Putamen (tissue), 1 donor: ENCODE measurements at places on chromosomes 16 and 17.

DNA sequence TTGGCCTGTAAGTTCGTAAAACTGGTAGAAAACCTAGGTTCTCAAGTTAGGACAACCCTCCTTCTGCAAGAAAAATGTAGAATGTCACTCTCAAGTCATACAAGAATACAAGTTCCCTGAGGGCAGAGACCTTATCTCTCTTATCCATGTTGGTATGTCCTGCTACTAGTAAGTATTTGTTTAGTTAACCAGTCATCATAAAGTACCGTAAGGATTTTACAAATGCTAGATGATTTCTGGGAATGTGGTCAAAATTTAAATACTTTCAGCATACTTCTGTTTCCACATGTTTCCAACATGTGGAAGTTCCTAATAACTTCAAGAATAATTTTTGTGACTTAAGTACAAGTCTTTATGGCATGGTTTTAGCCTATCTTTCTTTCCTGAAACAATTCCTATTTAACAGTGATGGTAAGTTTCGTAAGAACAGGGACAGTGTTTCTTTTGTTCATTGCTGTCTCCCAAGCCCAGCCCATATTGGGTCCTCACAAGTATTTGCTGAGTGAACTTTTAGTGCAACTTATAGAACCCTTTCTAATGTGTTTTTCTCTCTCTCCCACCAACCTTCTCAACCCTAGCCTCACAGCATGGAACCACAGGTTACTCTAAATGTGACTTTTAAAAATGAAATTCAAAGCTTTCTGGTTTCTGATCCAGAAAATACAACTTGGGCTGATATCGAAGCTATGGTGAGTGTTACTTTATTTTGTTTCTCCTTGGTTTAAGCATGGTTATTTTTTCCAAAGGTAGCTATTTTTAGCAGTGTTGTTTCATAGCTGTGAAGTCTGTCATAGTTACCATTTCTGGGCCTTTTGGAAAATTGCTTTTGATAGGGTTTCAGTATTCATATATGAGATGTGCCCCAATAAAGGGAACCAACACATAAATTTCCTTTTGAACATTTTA lies 4.5 kb downstream of the NBR1 start:
- DNase-seq = no peak

DNA sequence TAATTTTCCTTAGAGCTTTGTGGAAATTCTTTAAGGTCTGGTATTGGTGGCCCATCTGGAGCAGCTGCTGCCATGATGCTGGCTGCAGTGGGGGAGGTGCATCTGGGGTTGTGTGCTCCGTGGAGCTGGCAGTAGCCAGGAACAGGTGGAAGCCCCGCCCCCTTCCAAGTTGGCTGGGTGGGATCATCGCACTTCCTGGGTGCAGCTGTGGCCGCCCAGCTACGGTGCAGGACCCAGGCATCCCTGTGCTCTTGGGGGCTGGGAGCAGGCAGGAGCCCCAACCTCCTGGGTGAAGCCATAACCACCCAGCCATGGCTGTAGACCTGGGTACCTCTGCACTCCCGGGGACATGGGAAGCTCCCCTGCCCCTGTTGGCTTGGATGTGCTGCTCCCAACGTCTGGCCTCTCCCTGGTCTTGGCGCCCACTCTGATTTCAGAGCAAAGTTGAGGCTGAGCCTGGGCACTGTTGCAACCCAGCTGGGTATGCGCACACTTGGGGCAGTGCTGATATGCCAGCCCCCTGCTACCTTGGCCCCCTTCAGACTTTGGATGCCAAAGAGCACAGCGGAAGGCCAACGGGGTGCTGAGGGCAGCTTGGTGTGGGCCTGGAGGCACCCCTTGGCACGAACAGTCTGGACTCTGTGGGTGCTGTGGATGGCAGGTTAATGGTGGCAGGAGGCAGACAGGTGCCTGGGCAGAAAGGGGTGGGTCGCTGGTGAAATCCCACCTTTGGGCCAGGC lies 145.2 kb downstream of the MYO1D start:
- no peak for DNase-seq

- DNase-seq = no peak
Measured at GRCh38 chr17:7403727-7403976, 245 bp downstream of the TMEM256 start.

GRCh38 chr16:79639576-79640311 lies 39.2 kb upstream of the MAF start:
- no peak for DNase-seq

- DNase-seq = no peak
Measured at GRCh38 chr16:70715860-70716357, 30.1 kb upstream of the MTSS2 start.

- DNase-seq = no peak
Measured at GRCh38 chr16:72050769-72051464, 3.4 kb upstream of the HP start.

DNA sequence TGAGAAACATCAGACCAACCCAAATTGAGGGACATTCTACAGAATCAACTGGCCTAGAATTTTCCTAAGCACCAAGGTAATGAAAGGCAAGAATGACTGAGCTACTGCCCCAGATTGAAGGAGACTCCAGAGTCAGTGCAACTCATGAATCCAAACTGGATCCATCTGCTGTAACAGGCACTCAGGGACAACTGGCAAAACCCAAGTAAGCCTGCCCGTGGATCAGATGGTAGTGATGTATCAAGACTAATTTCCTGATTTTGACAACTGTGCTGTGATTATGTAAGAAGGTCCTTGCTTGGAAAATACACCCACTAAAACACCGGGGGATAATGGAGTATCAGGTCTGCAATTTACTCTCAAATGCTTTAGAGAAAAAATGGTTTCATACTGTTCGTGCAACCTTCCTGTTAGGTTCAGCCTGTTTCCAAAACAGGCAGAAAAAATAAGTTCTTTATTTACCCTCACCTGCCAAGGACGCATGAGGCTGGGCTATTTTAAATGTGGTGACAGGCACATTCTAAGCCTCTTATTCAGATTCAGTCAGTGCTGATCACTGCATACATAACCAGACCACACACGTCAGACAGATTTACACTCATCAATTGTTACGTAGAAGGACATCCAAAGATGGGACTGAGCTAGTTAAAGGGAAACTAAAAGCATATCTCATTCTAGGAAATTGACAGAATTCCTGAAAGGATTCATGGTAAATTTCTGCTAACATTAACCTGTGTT lies 7.0 kb downstream of the MBTPS1 start:
- no peak for DNase-seq

- DNase-seq = no peak
Measured at GRCh38 chr17:73285603-73285908, 23.9 kb upstream of the CPSF4L start.

DNA sequence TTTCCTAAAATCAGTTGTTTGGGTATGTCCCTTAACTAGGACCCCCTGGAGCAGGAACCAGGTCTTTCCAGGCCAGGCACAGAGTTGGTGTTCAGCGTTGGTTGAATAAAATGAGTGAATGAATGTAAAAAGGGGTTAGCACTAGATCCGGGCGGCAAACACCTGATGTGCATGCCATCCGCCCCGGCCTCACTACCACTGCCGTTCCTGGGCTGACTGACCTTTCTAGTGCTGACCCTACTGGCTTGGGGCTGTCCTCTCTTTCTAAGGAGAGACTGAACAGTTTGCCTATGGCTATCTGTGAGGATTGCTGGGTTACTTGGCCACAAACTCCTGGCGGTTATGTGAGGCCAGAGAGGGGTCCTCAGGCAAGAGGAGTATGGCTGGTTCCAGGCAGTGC lies 10.1 kb upstream of the PHF12 start:
- DNase-seq = no peak

GRCh38 chr16:50313596-50314478 lies 47.5 kb downstream of the ADCY7 start:
- peak; percentile 25 for DNase-seq

- DNase-seq = no peak
Measured at GRCh38 chr16:50245417-50246298, 20.7 kb upstream of the ADCY7 start.

GRCh38 chr17:31318298-31318801 lies 3.1 kb downstream of the EVI2A start:
- DNase-seq = peak; percentile 90

GRCh38 chr16:49456763-49457162 lies 83.2 kb downstream of the C16orf78 start:
- no peak for DNase-seq

DNA sequence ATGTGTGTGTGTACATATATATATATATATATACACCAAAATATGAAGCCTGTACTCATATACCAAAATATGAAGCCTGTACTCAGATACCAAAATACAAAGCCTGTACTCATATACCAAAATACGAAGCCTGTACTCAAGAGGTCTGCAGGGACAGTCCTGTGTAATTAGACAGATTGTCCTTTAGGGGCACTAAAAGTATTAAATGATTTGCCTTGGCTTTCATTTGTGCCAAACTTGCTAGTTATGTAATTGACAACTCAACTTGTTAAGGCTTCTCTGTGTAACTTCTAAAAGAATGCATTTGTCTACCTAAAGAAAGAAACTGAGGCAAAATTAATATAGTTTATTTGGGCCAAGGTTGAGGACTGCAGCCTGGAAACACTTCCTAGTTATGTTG lies 30.8 kb upstream of the DHX40 start:
- DNase-seq = no peak

DNA sequence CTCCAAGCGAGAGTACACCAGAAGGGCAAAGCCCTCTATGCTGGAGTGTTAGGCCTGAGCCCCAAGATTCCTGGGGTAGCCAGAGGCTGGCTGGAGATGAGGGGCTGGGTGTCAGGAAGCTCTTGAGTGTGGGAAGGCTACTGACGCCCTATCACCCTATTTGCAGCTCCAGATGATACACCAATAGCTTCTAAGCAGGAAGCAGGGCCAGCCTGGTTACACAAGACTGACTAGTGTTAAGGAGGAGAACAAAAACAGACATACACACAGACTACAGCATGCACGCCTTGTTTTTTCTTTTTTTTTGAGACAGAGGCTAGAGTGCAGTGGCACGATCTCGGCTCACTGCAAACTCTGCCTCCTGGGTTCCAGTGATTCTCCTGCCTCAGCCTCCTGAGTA lies 15.9 kb downstream of the POLR3K start:
- DNase-seq = no peak

- DNase-seq = no peak
Measured at GRCh38 chr17:28395968-28396367, 10.0 kb downstream of the SLC46A1 start.

- DNase-seq = no peak
Measured at GRCh38 chr17:75006653-75007052, 5.8 kb upstream of the MRPL58 start.

DNA sequence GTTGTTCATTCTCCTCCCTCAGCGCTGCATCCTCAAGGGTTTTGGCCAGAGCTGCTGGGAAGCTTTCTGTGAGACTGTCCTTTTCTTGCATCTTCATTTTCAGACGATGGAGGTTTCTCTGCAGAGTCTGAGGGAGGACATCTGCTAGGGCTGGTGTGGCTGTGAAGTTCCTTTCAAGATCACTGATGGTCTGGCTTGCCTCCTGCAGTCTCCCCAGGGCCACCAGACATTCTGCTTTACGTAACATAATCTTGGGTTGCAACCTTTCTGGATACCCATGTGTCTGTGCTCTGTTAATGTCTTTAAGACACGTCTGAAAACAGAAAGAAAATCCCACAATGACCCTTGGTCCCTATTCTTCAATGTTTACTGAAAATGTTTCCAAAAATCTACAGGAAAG lies 29.0 kb downstream of the SMYD4 start:
- no peak for DNase-seq

DNA sequence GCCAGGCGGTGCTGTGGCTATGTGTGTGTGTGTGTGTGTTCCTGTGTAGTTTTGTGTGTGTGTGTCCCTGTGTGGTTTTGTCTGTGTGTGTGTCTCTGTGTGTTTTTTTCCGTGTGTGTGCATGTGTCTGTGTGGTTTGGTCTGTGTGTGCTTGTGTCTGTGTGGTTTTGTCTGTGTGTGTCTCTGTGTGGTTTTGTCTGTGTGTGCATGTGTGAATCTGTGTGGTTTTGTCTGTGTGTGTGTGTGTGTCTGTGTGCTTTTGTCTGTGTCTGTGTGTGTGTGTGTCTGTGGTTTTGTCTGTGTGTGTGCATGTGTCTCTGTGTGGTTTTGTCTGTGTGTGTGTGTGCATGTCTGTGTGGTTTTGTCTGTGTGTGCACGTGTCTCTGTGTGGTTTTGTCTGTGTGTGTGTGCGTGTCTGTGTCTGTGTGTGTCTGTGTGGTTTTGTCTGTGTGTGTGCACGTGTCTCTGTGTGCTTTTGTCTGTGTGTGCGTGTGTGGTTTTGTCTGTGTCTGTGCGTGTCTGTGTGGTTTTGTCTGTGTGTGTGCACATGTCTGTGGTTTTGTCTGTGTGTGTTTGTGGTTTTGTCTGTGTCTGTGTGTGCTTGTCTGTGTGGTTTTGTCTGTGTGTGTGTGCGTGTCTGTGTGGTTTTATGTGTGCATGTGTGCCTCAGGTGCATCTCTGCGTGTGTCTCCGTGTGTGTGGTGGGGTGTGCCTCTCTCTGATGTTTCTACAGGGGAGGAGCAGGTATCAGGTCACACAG lies 62.3 kb downstream of the ZDHHC7 start:
- DNase-seq = no peak

DNA sequence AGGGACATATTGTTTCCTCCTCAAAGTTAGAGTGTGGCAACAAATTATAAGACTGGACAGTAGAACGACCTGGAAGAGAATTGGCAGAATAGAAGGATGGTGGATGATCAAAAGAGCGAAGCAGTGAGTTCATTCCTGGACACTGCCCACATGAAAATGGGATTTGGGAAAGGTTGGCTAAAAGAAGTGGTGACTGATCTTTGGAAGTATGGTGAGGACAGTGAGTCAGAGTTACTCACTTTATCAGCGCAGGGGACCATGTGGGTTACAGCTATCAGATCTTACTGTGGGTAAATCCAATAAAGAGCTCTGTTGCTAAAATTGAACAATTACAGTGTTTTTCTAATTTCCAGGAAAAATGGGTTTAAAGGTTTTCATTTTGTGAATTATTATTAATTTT lies 2.7 kb upstream of the TANC2 start:
- DNase-seq = no peak

DNA sequence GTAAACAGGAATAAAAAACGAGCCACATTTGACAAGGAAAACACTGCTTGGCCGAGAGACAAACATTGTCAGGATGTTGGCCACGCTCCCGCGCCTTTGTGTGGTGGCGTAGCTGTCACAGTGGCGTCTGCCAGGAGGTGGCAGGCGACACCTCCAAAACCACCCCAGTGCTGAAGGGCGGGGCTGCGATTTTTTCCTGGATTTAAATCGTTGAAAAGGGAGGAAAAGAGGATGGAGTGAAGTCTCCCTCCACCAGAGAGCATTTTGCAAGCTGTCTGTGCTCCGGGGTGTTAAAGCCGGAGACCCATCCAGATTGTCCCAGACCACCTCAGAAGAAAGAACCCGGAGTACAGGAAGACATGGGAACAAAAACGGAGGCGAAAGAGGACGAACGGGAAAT lies 12.7 kb downstream of the MRM3 start:
- peak; percentile 85 for DNase-seq
